ENCODE measurements at places on chromosomes 5 and 9.

DNA sequence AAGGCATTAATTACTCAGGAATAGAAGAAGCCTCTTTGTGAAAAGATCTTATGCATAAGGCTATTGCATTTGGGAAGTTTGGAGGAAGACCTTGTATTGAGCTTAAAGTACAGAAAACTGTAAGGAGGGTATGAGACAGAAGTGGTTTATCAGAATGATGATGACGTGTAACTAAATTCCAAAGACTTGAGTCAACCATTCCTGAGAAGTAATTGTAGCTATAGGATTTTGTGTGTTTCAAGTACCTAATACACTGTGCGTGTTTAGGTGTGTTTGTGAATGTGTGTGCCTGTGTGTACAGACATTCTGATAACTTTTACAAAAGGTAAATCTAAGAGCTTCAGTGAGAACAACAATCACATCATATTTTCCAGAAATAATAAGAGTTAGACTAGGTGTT lies 46.5 kb upstream of the IRX2 start:
- no peak for DNase-seq

DNA sequence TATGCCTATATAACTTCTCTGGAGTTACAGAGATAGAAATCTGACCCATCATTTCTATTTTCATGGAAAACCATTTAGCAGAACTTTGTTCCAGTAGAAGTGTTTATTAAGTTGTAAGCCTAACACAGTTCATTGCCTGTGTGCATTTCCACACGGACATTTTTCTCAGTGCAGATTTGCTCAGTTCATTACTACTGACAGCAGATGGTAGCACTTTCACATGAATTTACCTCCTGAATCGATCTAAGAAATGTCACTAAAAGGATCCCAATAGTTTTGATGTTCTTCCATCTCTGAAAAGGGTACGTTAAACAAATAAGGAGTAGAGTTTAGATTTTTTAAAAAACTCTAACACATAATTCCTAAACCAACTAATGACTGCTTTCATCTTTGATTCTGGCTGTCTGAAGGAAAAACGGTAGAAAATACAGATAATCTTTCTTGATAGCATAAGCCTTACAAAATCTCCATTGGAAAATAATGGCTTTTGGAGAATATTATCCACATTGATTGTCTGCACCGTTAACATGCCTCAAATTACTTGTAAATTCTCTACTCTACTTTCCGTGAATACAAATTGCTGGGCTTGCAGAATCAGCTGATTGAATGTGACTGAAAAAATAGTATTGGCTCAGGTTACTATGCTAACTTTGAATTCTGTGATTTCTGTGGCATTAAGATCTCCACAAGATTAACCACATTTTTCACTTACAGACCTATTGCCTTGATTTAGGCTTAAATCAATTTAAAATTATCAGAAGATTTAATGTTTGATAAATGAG lies 33.1 kb downstream of the RPS23 start:
- DNase-seq: no peak

- no peak for DNase-seq
These were observed 259.5 kb downstream of the NR3C1 start for GRCh38 chr5:143143973-143144372.

DNA sequence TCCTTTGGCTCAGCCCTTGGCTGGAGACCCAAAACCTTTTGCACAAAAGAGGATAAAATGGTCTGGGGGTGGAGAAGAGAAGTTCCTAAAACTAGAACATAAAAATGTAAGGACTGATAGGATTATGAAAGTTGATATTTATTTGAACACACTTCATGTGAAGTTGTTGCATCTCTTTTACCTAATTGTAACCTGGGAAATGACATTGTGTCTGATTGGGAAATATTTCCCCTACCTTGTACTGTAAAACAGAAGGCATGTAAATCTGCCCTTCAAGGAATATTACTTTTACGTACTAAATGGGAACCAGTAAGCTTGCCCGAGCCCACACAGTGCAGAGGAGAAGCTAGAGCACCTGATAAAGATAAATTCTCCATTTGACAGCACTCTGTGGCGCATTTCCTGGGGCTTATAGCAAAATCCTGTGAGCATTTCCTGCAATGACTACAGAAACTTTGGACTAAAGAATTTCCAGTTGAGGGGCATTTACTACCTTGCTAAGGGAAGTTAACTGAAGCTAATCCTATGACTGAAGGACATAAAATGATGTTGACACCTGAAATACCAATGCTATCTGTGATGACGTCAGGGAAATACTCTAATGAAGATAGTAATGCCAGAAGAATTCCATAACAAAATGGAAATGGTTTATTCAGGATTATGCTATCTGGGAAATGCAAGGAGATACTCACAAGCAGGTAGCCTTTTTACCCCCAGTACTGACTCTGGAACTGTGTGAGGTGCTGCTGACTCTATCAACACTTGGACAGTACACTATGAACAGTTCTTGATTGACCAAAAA lies 78.3 kb upstream of the LIFR start:
- DNase-seq: no peak

- DNase-seq: no peak
These were observed 145.4 kb downstream of the SYK start for GRCh38 chr9:90946982-90947381.

GRCh38 chr5:132283423-132284043 lies 10.7 kb upstream of the SLC22A4 start:
- no peak for DNase-seq

DNA sequence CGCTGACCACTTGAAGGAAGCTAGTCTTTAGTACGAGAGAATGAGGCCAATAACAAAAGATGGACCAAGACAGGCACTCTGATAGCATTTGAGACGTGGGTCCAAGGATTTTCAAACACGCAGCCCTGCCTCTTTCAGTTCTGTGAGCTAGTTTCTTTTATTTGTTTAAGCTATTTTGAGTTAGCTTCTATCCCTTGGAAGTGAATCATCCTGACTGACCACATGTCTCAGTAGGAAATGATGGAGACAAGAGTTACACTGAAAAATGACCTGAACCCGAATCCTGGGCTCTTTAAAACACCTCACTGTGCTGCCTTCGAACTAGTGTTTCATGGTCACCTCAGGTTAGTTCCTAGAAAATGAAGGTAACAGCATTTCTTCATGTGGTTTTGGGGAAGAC lies 9.9 kb downstream of the TEK start:
- no peak for DNase-seq

DNA sequence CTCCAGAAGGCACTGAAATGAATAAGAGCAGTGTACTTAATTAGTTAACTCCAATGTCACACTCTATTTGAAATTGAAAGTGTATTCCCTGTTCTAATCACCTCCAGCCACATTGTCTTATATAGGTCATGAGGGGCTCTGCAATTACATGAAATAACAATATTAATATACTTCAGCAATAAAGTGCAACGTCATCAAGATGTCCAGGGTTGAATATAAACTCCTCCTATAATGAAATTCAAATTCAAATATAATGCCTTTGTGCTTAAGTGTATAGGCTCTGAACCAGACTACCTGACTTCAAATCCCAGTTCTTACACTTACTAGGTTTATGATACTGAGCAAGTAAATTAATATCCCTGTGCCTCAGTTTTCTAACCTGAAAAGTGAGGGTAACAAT lies 195.6 kb upstream of the SMC2 start:
- DNase-seq: no peak

GRCh38 chr5:132800545-132800944 lies 12.6 kb upstream of the SOWAHA start:
- DNase-seq: no peak

DNA sequence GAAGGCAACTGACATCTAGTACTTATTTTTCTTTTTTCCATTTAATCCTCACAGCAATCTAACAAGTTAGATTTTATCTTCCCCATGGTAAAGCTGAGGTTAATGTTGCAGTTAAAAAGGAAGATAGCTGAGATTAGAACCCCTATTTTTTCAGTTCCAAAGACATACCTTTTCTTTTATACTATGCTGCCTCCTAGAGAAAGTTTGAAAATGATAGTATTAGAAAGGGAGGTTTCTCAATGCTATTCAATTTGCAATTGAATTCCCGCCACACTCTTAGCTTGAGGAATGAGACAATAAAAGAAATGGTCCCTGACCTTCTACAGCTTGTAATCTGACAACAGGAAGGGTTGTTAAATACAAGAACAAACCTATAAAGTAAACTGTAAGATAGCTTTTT lies 195.9 kb upstream of the TRIM32 start:
- DNase-seq: no peak

GRCh38 chr5:148474025-148474511 lies 90.3 kb downstream of the FBXO38 start:
- no peak for DNase-seq

DNA sequence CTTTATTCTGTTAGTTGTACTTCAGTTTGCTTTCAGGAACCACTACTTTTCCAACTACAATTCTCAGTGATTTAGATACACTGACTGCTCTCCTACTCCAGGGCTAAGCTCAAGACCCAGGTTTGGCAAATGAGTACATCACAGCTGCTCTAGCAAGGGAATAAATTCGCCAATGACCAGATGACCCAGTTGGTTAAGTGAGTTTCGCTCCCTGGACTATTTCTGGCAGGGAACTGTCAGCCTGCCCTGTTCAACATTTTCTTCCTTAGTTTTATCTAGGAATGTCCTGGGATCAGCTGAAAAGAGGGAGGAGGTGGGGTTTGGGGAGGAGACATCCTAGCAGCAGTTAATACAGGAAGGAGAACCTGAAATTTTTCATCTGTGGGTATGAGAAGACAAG lies 6.4 kb upstream of the STARD4 start:
- no peak for DNase-seq

- DNase-seq: no peak
These were observed 7.8 kb downstream of the GZMA start for GRCh38 chr5:55110217-55110616.

DNA sequence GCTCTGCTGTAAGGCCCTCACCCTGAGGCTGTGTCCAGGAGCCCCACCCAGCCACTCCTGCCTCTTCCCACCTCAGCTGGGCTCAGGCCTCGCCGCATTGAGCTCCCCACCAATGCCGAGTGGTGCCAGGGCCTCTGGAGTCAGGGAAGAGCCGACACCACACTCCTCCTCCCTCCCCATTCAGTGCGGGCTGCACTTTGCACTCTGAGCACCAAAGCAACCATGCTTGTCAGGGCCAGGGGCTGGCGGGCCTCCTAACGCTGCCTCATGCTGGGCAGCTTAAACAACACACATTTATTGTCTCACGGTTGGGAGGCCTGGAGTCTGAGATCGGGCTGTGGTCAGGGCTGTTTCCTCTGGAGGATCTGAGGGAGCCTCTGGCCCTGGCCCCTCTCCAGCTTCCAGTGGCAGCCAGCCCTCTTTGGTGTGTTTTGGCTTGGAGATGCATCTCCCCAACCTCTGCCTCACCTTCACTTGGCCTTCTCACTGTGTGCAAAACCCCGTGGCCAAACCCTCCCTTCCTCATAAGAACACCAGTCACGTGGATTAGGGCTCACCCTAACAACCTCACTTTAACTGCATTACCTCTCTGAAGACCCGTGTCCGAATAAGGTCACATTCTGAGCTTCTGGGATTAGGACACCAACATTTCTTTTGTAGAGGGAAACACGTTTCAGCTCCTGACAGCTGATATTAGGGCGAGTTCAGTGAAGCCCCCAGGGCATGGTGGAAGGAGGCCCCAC lies 157.8 kb downstream of the MED10 start:
- DNase-seq: no peak

- no peak for DNase-seq
These were observed 45.1 kb upstream of the TRIO start for GRCh38 chr5:14097998-14098471.

DNA sequence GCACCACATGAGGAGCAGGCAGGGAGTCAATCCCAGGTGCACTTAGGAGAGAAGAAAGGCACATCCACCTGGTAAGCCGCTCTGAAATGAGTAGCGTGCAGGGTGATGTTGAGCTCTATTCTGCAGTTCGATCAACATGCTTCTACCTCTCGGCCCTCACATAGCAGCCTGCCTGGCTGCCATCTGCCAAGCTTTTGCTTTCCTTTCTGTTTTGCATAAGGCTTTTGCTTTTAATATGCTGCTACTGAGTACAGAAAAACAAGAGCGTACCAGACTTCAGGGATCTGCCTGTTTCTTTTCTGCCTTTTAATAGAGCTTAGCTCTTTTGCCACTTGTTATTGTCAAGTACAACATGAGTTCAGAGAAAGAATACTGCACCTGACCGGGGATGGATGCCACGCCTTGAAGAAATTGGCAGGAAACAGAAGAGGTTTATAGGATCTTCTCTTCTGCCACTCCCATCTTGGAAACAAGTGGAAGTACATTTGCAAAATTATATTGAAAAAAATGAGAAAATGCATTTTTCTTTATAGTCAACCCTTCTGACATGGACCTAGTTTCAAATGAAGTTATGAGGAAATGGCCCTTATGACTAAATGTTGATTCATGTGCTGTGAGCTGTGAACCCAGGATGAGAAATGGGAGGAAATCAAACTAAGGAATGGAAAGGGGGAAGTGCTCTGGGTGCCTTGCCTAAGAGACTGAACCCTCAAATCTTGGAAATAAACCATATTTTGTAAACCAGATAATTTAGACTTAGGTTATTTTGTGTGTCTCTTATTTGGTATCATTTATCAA lies 4.0 kb upstream of the FCHO2 start:
- DNase-seq: no peak

DNA sequence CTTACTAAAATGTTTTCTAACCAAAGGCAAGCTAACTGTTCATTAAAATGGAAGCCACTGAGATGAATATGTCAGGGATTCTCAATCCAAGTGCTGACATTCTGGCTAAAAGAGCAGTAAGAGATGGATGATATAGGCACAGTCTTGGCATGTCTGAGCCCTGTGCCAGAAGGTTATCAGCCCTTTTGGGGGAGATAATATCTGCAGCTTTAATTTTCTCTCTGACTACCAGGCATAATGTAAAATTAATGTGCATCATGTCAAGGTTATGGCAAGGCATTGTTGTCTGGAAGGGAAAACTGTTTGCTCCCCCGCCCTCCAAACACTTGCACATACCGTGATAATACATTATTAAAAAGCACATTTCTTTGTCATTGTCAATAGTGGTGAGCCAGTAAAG lies 609.8 kb downstream of the ZNF608 start:
- DNase-seq: no peak

- DNase-seq: no peak
These were observed 46.7 kb downstream of the TNFSF8 start for GRCh38 chr9:114883709-114884108.

- DNase-seq: no peak
These were observed 431.1 kb downstream of the DTWD2 start for GRCh38 chr5:118557251-118557661.

- DNase-seq: no peak
These were observed 288.0 kb upstream of the IRX4 start for GRCh38 chr5:2170761-2171160.

GRCh38 chr5:96881511-96882115 lies 5.3 kb downstream of the ERAP2 start:
- no peak for DNase-seq

Measured in NCI-H345 (cell line).